Non-pigmented ciliary epithelial cell (primary cell): ENCODE measurements at places on chromosomes 11 and 22.

- DNase-seq: no peak
Observed at GRCh38 chr11:117554601-117555333, 227.1 kb downstream of the CEP164 start.

DNA sequence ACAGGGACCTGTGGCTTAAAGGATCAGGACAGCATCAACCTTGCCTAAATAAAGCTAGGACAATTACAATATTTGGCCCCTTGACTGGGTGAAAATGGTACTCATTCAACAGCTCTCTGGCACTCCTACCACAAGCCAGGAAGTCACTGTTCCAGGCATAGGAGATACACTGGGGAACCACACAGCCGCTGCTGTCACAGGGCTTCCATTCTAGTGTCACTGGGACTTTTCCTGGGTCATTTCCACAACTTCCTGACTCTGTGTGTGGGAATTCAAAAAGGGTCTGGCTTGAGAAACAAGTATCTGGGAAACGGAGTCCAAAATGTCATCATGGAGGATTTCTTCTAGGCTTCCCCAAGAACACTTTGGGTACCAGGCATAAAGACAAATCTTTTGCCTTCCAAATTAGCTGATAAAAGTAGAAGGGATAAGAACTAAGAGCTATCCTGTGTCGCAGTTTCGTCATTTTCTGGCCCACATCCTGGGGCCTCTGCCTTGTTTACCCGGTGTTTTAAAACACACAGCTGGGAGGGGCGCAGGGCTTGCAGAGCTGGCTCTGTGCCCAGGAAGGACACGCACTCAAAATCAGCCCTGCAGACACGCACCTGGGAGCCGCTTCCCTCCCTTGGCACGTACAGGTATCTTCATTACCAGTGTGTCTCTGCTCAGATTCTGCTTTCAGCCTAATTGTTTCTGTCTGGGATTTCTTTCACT lies 38.0 kb downstream of the TMEM45B start:
- DNase-seq: no peak

DNA sequence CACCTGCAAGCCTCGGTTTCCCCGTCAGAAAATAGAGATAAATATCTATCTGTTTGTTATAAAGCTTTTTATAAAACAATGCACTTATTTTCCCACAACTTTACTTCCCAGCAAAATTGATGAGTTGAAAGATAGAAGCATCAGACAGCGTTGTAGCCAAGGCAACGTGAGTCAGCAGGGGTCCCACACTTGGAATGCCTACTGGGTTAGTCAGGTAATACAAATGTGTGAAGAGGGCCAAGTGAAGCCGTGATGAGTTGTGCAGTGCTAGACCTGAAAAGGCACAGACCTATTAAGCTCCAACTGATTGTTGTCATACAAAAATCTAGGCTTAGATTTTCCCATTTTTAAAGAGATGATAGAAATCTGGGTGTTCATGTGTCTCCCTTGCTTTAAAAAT lies 118.7 kb downstream of the PGR start:
- no peak for DNase-seq

GRCh38 chr11:119322360-119322739 lies 5.4 kb upstream of the MCAM start:
- DNase-seq: no peak

DNA sequence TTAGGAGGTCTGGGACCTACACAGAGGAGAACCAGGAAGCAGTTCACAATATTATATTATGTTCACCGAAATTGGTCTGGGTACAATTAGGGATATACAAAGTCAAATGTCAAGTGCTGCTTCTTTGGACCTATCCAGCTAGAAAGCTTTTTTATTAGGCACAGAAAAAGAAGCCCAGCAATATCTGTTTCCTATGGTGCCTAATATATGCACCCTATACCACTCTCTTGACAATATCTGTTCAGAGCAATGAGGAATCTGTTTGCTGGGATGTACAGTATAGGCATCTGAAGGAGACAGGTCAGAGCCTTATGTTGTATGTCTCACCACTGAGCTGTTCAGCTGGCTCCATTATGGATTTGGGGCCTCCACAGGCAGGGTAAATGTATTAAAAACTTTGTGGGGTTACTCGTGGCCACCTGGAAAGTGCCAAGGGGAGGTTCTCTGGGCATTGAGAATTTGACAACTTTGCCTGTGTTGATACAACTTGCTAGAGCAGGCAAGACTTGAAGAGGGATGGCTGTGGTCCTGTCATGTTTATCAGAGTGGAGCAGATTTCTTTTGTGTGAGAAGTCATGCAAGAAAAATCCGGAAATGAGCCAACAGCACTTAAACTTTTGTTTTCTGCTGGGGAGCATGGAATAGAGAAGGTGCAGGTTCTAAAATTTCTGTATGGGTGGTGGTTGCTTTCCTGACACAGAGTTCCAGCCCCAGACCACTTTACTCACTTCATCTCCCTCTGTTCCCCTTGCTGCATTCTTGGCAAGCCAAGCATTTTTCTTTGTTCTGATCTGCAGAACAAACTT lies 10.1 kb downstream of the STIM1 start:
- peak; percentile 30 for DNase-seq

- no peak for DNase-seq
Observed at GRCh38 chr11:34356576-34356912, 1.3 kb downstream of the ABTB2 start.

DNA sequence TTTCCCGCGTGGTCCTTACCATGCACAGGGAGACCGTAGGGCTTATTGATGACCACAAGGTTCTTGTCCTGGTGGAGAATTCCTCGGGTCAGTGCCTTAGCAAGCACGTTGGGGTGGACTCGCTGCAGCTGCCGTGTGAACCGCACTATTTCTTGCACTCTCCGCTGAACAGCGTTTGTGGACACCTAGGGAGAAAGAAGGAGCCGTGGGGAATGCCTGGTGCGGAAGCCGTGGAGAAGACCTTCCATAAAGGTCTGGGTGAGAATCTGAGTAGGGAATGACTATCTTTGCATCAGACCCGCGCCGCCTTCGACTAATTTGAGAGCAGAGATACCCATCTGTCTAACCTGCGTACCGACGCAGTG lies 597 bp downstream of the RPUSD4 start:
- DNase-seq: no peak

- no peak for DNase-seq
Observed at GRCh38 chr22:19061471-19062138, 60.6 kb downstream of the DGCR2 start.

DNA sequence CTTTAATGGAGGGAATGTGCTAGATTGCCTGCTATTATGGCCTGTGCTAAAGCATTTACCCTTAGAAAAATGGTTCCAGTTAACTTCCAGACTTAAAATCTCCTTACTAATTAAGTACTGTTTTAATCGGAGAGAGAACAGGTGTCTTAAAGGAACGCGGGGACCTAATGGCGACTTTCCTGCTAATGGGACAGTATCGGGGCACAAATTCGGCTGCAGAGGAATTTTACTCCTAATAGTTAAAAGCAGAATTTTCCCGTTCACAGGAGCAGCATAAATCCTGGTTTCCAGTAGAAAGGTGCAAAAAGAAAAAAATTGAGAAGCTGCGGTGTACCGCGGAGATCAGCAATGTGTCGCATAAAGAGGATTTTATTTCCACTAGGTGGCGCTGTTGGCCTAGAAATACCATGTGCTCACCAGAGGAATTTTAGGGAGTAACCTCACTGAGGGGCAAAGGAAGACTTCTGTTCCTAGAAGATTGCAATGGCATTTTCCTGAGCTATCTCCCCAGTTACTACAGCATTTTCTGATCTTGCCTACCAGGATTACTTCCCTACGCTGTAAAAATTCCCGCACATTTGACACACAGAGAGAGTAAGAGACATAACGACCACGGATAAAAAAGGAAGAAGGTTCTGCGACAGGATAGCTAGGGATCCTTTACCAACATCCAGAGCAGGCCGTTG lies 44.5 kb downstream of the ZNF280B start:
- DNase-seq: peak; percentile 10

DNA sequence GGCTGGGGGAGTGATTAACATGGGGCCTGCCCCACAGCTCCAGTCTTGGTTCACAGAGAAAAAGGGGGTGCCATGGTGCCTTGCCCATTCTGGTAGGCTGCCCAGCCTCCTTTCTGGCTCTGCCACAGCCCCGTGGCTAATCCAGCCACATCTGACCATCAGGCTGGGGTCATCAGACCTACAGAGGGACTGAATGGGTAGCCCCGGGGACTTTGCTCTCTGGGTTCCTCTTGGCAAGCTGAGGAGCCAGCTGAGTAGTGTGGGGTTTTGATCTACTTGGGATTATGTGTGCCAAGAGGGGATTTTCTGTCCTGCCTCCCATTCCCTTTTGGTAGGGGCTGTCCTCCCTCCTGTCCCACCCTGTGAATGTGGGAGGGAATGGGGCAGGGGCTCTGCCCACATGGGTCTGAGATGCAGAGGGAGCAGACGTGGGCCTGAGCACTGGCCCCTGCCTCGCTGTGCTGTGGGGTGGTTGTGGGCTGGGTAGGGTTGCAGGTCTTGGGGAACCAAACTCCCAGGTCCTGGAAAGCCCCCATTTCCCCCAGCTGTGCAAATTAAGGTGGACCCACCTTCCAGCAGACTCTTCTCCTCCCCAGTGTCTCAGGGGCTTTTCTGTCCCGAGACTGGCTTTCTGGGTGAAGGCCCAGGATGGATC lies 32.0 kb downstream of the CD82 start:
- DNase-seq: no peak

GRCh38 chr11:134980819-134981710 lies 569.0 kb upstream of the B3GAT1 start:
- no peak for DNase-seq

DNA sequence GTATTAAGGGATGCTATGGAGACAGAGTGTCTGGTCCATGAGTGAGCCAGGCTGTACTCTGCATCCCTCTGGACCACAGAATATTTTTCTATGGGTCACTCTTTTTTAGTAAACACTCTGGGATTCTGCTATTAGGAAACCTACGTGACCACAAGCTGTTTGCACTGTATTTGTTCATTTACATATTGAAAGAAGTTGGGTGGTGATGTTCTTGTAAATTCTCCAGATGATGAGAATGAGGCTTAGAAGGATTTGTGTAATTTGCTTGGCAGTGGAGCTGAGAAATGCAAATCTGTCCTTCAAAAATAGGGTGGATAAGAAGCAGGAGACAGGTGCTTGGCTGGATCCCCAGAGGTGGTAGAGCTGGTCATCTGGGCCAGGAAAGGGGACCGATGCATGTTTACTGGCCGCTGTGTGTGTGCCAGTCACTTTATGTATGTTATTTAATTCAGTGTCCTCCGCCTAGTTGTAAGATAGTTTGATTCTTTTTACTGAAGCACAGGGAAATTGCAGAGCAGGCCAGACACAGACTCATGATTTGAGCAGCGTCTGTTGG lies 63.7 kb upstream of the HEPHL1 start:
- no peak for DNase-seq

- DNase-seq: no peak
Observed at GRCh38 chr11:125916683-125917347, 12.5 kb downstream of the DDX25 start.

GRCh38 chr11:116467823-116468222 lies 305.0 kb downstream of the BUD13 start:
- no peak for DNase-seq

GRCh38 chr11:57514538-57515331 lies 767 bp downstream of the SLC43A1 start:
- DNase-seq: no peak

DNA sequence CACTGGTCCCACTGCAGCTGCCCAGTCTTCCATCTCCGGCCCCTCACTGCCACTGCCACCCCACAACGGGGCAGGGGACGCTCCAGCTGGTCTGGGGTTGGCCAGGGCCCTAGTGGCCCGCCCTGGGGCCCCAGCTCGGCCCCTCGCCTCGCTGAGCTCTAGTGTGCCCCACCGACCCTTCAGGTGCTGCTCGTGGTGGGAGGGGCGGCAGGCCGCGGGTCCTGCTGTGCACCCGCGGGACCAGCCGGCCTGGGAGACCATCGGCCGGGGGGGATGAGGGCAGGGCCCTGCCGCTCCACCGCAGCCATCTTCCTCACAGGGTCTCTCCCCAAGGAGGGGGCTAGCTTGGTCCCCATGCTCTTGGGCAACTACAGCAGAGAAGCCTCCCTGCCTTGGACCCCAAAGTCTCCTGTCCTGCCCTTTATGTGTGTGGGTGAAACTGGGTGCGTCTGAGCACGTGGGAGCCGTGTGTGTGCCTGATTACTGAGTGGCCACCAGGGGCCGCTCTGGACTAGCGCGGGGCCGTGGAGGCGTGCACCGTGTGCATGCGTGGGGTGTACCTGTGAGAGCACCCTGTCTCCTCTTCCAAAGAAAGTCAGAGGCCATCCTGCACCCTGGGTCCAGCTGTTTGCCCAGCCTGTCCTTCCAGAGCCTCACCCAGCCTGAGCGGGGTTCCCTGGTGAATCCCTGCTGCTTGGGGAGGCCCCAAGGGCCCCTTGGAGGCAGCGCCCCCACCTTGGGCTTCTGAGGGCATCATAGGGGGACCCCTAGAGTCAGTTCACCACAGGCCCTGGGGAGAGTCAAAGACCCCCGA lies 6.0 kb upstream of the ACR start:
- no peak for DNase-seq

DNA sequence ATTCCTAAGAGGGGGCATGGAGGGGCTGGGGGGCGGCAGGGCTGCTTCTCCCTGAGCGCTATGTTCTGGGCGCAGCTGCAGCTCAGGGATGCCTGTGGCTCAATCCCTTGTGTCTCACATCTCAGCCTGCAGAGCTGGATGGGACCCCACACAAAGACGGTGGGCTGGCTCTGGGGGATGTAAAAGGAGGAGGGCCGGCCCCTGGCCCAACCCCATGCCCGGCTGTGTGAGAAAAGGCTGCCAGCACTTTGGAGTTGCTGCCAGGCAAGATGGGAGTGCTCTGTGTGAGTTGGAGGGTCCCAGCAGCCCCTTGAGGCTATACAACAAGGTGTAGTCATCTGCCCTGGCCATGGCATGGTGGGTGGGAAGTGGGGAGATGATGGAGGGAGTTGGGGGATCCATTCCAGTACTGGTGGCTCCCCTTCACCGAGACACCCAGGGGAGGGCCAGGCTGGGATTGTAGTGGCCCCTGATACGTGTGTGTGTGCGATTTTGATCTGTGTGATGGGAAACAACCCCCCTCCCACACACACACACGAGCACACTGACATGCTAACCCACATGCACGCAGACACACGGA lies 1.3 kb upstream of the TBX10 start:
- no peak for DNase-seq

- DNase-seq: no peak
Observed at GRCh38 chr22:37164505-37164887, 14.8 kb upstream of the IL2RB start.

DNA sequence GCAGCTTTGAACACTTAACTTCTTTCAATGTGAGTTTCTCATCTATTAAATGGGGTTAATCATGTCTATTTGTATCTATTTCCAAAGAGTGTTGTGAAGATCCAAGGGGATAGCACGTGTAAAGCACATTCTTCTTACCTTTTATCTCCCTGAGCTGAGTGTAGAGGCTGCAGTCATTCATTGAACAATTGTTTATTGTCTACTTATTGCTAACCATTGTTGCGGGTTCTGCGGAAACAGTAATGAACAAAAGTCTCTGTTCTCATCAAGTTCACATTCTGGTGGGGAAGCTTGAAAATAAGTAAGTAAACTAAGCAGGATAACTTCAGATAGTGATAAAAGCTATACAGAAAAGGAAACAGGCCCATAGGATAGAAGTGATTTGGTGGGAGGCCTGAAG lies 27.4 kb upstream of the PLET1 start:
- no peak for DNase-seq

GRCh38 chr11:122690801-122691548 lies 35.5 kb downstream of the UBASH3B start:
- DNase-seq: no peak
